ENCODE measurements at places on chromosomes 3 and 15.
A peak's percentile ranks its signal among the peaks of the same experiment; 100 is the strongest.

- DNase-seq = no peak
These were observed 172.5 kb upstream of the CDIN1 start for GRCh38 chr15:36406911-36407310.

DNA sequence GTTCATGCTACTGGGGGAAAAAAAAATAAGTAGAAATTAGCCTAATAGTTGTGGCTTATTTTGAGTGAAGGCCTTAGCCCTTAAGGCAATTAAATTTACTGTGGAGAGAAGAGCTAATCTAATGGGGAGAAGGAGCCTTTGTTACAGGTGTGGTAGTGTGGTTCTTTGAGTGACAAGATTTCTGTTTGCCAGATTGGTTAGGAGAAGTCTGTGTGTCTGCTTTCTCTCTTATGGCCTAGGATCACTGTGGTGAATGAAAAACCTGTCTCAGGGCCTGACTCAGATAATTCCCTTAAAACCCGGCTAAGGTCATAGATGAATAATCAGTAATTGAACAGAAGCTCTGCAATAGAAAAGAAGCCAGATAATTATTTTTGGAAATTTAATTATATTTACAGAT, 27.0 kb downstream of the OPA1 start:
- DNase-seq = no peak

DNA sequence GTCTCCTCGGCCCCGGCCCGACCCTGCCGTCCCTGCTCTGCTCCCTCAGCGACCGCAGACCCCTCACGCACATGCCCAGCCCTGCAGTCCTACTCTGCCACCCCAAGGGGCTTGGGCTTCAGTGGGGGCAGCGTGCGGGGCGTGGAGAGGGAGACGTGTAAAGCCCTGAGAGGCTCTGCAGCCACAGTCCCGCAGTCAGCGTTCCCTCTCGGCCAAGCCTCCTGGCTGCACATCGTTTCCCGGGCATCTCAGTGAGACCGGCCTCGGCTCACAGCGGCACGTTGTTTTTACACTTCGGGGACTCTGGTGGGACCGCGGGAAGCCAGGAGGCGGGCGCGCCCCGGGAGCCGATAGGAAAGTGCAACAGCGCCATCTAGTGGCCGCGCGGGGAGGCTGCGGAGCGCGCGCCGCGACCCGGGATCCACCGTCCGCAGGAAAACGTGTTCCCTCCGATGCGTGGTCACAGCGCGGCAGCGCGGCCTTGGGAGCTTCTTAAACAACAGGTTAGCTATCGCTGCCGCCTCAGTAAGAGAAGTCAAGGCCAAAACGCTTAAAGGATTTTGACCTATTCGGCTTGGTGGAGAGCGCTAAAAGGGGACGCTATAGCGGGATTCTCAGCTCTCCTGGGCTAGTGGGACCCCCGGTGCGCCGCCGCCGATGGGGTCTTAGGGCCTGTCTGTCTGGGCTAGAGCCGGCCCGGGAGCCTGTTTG, 226.8 kb upstream of the IGF1R start:
- peak; percentile 48 for DNase-seq

DNA sequence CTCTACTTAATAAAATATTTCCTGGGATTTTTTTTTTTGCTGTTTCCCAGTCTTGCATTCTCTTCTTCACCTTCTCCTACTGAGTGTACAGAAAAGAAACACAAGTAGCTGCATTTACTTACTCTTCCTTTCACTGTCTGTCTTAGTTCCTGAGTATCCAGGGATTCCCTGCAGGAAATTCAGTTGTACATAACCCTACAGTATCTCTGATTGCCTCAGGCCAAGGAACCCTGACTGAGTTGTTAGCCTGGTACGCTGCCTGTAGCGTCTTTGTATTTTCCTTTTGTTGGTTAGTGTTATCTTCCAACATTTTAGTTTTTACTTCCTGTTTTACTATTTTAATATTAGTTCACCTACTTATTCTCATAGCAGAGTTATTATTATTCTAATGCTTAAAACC, 142.5 kb upstream of the ROBO1 start:
- DNase-seq = no peak

DNA sequence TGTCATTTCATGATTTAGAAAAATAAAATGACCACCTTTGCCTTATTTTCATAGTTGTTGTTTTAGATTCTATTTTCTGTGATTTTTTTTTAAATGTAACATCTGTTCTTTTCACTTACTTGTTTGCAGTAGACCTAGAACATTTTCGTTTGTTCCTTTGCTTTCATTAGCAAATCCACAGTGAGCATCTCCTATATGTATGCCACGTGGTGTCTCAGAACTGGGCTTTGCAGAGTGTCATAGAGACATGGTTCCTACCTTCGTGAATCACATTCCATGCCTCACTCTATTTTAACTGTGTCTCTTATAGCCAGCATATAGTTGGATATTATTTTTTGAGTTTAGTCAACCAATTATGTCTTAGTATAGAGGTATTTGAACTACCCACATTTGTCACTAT, 118.2 kb downstream of the KLF13 start:
- no peak for DNase-seq

- DNase-seq = no peak
These were observed 12.9 kb downstream of the POMGNT2 start for GRCh38 chr3:43093006-43093405.

- DNase-seq = no peak
These were observed 27.7 kb downstream of the SRPRB start for GRCh38 chr3:133833267-133833666.

DNA sequence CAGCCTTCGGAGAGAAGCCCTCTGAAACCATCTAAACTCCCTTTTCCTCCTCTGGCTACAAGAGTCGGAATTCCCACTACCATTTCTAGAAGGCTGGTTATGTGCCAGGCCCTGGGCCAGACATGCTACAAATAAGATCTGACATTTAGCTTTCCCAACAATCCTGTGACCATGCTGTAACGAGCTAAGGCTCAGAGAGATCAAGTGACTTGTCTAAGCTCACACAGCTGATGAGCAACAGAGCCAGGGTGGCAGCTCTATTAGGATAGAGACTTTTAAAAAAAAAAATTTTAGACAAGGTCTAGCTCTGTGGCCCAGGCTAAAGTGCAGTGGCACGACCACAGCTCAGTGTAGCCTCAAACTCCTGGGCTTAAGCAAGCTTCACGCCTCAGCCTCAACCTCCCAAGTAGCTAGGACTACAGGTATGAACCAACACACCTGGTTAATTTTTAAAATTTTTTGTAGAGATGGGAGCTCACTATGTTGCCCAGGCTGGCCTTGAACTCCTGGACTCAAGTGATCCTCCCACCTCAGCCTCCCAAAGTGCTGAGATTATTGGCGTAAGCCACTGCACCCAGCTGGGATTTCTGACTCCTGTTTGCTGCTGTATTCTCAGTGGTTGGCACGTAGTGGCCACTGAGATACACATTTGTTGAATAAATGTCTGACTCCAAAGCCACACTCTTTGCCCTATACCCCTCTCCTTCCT, 34.6 kb downstream of the LSM3 start:
- DNase-seq = no peak

GRCh38 chr15:50260969-50261496, 4.5 kb downstream of the HDC start:
- DNase-seq = no peak

DNA sequence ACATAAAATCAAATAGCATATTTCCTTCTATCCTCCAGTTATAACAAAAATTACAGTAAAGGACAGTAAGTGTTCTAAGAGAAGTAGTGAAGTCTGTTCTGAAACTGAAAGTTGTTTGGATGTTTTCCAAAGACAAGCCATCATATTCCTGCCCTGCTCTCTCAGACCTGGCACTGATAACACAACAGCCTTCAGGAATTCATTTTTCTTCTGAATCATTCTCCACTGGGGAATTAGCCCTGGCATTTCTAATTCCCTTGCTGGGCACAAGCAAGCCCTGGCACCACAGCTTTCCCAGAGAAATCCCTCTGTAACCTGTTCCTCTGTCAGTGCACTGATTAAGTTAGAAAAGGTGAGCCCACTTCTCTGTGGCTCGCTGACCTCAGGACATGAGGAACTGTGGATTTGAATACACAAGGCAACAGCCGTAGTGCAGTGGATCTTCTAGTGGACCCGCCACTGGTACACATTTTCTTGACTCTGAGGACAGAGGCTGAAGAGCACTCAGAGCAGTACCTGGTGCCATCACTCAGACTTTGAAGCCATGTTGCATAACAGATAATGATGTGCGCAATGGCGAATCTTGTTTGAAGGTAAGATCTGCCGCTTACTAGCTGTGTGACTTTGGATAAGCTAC, 61.6 kb downstream of the WWTR1 start:
- DNase-seq = no peak

GRCh38 chr3:71064956-71065763, 518.4 kb downstream of the FOXP1 start:
- peak; percentile 36 for DNase-seq

DNA sequence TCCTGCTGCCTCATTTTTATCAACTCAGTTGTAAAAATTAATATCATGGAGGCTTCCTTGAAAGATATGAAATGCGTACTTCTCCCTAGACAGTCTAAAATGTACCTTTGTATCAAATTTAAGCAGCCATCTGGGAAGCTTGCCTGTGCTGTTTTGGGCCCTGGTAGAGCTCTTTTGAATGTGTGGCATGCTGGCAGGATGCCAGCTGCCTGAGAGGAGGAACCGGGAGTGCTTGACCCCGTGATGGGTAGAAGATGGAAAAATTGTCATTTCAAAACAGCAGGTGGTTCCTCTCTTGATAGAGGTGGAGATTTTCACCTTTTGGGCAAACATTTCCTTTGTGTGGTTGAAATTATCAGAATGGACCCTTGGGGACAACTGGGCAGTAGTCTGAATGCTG, 245.3 kb downstream of the RPLP1 start:
- DNase-seq = no peak

- no peak for DNase-seq
These were observed 187.2 kb downstream of the GHSR start for GRCh38 chr3:172261054-172261453.

DNA sequence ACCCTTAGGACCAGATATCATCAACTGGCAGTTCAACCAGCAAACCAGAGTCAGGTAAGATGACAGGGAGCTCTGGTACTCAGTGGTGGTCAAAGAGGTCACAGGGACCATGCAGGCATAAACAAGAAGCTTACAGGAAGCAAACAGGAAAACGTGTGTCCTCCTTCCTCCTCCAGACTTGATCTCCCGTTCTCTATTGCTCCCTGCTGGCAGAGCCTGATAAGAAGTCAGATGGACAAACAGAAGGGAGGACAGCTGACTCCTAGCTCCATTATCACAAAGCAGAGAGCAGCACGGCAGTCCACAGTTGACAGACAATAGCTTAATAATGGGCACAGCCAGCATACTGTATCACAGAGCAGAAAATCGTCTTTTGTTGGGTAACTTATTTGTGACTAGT, 156.5 kb upstream of the SLC2A2 start:
- DNase-seq = no peak

- DNase-seq = no peak
These were observed 35.1 kb downstream of the DNAH1 start for GRCh38 chr3:52350981-52351761.

GRCh38 chr3:184380185-184380626, 352 bp downstream of the CHRD start:
- peak; percentile 43 for DNase-seq

DNA sequence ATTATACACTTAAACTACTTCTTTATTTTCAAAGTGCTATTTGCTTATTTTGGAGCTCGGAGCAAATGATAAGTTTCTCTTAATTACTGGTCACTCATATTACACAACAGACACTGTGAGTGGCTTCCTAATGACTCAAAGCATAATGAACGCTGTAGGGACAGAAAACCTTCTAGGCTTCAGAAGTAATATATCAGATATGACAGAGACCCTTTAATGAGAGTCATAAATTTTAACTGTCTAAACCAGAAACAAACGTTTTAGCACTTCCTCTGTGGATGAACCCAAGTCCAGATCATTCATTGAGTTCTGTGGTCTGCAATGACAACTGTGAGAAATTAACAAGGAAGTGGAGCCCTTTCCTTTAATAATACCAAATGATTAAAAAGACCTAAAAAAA, 66.6 kb downstream of the ARPP21 start:
- DNase-seq = no peak

DNA sequence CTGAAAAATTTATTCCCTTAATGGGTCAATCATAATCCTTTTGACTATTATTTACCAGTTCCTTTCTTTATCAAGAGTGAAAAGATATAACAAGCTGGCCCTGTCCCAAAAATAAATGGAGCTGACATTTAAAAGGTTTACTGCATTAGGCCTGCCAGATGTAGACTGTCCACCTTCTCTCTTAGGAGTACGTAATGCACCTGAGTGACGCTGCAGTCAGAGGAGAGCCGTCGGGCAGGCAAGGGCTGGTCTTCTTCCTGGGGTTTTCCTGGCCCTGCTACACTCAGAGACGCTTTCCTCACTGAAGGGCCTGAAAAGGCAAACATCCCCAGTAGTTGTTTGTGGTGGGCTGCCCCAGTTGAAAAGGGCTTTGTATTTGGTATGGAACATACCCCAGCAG, 27.6 kb downstream of the NEK4 start:
- DNase-seq = no peak

DNA sequence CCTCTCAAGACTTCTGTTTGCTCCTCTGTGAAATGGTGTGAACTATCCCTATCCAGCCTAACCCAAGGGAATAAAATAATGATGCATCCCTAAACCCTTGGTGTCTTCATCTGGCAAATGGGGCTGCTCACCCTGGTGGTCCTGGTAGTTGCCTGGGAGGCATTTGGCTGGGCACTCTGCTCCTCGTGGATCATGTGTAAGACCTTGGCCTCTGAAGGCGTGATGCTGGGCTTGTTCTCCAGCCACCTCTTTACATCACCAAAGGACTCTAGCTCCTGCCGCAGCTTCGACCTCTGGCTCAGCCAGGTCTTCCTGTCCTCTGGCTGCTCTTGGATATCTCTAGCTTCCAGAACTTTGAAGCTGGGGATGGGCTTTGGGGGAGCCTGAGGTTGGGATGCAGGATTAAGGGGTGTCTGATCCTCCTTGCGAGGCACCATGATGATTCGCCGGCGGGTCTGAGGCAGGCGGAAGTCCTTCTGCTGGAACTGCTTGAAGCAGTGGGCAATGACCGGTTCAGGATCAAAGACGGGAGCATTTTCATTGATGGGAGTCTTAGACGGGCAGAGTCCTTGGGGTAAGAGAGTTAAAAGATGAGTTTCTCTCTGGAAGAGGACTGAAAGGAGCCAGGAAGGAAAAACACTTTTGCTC, 7.1 kb downstream of the EFCAB12 start:
- DNase-seq = no peak

GRCh38 chr3:55686426-55687254, 199.5 kb upstream of the WNT5A start:
- DNase-seq = peak; percentile 59

DNA sequence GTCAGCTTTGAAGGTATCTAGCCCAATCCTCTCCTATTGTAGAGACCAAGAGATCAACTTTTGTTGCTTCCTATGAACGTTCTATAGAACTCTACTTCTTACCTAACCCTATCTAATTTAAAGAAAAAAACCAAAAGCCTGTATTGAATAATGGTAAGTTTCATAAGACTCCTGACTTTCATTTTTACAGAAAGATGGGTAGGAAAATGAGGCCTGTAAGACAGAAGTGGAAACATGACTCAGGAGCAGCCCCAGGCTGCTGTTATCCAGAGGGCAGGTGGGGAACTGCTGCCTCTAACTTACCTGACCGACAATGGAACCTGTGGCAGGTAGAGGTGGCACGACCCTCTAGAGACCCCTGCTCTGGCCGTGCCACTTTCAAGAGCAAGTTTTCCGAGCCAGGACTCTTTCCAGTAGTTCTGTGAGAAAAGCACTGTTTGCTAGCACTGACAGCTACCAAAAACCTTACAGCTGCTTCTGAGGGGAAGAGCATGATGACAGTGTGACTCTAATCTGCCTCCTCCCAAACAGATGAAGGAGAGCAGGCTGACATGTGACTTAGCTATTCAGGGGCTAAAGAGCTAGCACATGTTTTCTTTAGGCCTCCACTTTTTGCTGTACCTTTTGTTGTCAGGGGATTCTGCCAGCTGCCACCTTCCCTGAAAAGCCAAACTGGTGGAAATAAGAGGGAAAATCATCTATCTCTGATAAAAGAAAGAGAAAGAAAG, 17.5 kb downstream of the POPDC2 start:
- DNase-seq = peak; percentile 34
